HCT116 (cell line): ENCODE measurements at places on chromosomes 4 and X. TPM values are rescaled to one million over a fixed set of nuclear protein-coding genes. Genes with fewer than 3 reads are reported as not detected.
A peak's percentile ranks its signal among the peaks of the same experiment; 100 is the strongest.

FGF13 gene
- 0.02 TPM for total RNA-seq

FRG2 gene
- not detected for total RNA-seq

EDA2R gene
- total RNA-seq = not detected

SPANXC gene
- total RNA-seq = not detected

DNA sequence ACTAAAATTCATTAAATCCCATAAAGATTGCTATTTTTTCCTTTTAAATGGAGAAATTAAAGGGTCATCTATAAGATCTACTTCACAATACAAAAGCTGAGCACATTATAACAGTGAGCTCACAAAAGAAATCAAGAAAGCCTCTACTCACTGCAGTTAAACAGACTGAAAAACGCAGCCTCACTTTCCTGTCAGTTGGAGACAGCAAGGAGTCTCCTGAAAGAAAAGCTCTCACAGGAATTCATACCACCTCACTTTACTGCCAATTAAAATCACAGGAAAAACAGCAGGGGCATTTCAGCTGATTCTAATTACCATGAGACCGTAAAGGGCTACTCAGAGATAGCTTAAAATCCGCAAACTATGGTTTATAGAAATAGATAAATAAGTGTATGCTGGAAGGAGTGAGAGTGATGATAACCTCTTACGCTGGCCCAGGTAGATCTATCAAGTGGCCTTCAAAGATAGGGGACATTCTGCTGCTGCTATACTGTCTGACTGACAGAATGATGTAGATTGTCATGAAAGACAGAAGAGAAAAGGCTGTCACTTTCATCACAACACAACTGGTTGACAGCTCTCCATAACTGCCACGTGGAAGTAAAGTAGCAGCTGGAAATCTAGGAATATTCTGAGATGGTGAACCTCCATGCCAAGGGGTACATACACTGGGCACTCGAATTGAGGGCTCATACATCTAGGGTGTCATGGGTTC, 1333.7 kb upstream of the DIAPH2 start:
- DNase-seq = no peak
- H3K4me3 ChIP-seq = no peak overlapping the region
- H3K4me1 ChIP-seq = no peaks in the 10 kb centered on the region
- H3K27ac ChIP-seq = no peak overlapping the region
- H3K36me3 ChIP-seq = no peaks in the 10 kb centered on the region

GRCh38 chrX:115229337-115230003, 4.4 kb downstream of the LRCH2 start:
- DNase-seq = no peak
- no peak overlapping the region for H3K27ac ChIP-seq
- no peaks in the 10 kb centered on the region for H3K36me3 ChIP-seq
- H3K4me3 ChIP-seq = no peak overlapping the region

DNA sequence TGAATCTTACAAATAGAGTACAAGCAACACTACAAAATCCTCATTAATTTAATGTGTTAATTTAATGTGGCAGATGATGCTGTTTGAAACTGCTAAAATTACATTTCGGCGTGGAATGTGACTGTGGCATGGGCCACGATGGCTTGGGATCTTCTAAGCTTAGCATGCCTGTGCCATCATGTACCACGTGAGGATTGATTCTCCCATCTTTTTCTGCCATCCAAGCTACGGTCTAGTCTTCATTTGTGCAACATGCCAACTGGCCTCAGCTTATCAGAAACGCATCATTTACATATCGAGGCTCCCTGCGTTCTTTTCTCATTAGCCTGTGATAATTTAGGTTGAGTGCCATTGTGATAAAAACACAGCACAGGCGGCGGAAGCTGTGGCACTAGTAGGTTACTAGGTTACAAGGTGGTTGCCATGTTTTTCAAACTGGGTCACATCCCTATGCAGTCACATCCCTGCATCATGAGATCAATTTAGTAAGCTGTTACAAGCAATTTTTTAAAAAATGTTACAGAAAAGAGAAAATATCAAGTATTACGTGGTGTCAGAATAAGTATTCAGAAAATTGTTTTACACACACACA, 189.9 kb upstream of the RBPJ start:
- H3K4me1 ChIP-seq = no peaks in the 10 kb centered on the region
- no peak overlapping the region for H3K27ac ChIP-seq
- no peak overlapping the region for H3K4me3 ChIP-seq
- no peaks in the 10 kb centered on the region for H3K27me3 ChIP-seq
- H3K36me3 ChIP-seq = no peaks in the 10 kb centered on the region

DNA sequence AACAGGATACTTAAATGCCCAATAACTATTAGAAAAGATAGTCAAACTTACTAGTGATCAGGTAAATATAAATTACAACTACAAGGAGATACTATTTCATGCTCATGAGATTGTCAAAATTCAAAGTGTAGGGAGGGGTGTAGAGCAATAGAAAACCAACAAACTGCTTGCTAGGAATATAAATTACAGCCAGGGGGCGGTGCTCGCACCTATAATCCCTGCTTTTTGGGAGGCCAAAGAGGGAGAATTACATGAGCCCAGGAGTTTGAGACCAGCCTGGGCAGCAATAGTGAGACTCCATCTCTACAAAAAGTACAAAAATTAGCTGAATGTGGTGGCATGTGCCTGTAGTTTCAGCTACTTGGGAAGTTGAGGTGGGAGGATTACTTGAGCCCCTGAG, 556.5 kb upstream of the NR3C2 start:
- no peak overlapping the region for H3K27ac ChIP-seq
- no peaks in the 10 kb centered on the region for H3K4me1 ChIP-seq
- H3K36me3 ChIP-seq = no peaks in the 10 kb centered on the region
- DNase-seq = peak; percentile 24
- no peaks in the 10 kb centered on the region for H3K27me3 ChIP-seq

- no peak overlapping the region for H3K4me3 ChIP-seq
- no peaks in the 10 kb centered on the region for H3K27me3 ChIP-seq
- no peak overlapping the region for H3K27ac ChIP-seq
- H3K36me3 ChIP-seq = no peaks in the 10 kb centered on the region
- DNase-seq = no peak
These were observed 549.9 kb upstream of the AMOT start for GRCh38 chrX:113390531-113390930.

DNA sequence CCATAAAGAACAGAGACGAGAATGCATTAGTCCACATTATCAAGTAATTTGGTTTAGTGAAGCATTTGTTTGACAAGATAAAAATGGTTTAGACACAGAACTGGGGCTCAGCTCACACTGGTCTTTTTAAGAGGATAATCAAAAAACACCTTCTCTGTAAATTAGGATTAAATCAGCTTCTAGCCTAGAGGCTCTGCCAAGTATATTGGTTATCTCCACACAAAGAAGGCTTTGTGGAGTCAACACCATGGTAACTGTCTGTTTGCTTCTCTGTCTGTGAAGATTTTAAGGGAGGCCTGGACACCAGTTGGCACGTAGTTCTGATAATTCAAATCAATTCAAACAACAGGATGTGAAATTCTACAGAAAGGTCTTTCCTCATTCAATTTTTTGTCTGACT, 687.0 kb downstream of the DMD start:
- DNase-seq = no peak
- no peak overlapping the region for H3K4me3 ChIP-seq
- H3K27me3 ChIP-seq = no peaks in the 10 kb centered on the region
- no peaks in the 10 kb centered on the region for H3K36me3 ChIP-seq
- no peaks in the 10 kb centered on the region for H3K4me1 ChIP-seq

DNA sequence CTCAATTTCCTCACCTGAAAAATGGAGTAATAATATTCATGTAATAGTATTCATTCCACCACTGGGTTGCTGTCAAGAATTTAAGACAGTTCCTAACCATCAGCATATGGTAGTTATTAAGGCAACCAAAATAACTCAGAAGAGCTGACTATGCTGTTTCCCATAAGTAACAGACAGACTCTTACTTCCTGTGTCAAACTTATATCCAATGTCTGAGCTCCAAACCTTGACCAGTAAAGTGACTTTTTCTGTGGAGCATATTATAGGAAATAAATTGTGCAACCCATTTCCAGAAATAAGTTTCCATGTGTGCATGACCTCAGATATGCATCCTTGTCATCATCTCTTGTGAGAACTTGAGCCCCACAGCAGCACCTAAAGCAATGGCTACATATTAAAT, 78.8 kb downstream of the HADH start:
- no peaks in the 10 kb centered on the region for H3K36me3 ChIP-seq
- no peaks in the 10 kb centered on the region for H3K4me1 ChIP-seq
- no peak overlapping the region for H3K4me3 ChIP-seq
- peaks cover 8% of the 10 kb centered on the region; the same call in 1 of the 2 replicates for H3K27me3 ChIP-seq
- no peak overlapping the region for H3K27ac ChIP-seq

- H3K36me3 ChIP-seq = no peaks in the 10 kb centered on the region
- DNase-seq = no peak
- no peak overlapping the region for H3K4me3 ChIP-seq
- no peaks in the 10 kb centered on the region for H3K27me3 ChIP-seq
- no peaks in the 10 kb centered on the region for H3K4me1 ChIP-seq
These were observed 7.6 kb downstream of the MED14 start for GRCh38 chrX:40727581-40728252.

DNA sequence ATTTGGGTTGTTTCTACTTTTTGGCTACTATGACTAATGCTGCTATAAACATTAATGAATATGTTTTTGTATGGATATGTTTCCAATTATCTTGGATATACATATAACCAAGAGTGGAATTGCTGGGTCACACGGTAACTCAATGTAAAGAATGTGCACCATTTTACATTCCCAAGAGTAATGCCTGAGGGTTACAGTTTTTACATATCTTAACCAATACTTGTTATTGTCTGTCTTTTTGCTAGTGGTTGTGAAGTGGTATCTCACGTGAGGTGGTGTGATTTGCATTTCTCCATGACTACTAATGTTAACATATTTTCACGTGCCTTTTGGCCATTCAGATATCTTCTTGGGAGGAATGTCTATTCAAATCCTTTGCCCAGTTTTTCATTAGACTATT, 200.3 kb upstream of the MAB21L2 start:
- H3K27me3 ChIP-seq = no peaks in the 10 kb centered on the region
- H3K36me3 ChIP-seq = no peaks in the 10 kb centered on the region
- H3K4me1 ChIP-seq = no peaks in the 10 kb centered on the region
- H3K4me3 ChIP-seq = no peak overlapping the region
- DNase-seq = no peak

GRCh38 chrX:21974011-21974385, 33.5 kb downstream of the SMS start:
- no peaks in the 10 kb centered on the region for H3K4me1 ChIP-seq
- no peaks in the 10 kb centered on the region for H3K27me3 ChIP-seq
- no peak for DNase-seq
- H3K36me3 ChIP-seq = peaks cover 12% of the 10 kb centered on the region; the same call in 1 of the 2 replicates

DNA sequence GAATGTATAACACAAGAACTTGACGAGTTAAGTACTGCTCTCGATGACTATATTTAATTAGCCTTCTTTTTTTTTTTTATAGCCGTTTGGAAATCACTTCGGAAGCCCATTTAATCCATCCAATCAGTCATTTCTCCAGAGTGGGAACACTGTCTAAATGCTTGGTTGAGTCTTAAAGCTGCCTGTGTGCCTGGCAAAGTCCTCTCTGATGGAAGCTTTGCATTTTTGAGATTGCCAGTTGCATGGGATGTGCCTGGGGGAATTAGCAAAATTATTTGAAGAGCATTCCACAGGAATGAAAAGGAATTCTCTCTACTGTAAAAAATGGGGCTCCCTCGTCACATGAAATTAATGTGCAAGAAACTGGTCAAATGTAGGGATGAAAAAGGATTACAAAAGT, 398.8 kb upstream of the RPS6KA3 start:
- DNase-seq = no peak
- H3K27ac ChIP-seq = no peak overlapping the region
- H3K4me1 ChIP-seq = no peaks in the 10 kb centered on the region
- no peaks in the 10 kb centered on the region for H3K36me3 ChIP-seq

DNA sequence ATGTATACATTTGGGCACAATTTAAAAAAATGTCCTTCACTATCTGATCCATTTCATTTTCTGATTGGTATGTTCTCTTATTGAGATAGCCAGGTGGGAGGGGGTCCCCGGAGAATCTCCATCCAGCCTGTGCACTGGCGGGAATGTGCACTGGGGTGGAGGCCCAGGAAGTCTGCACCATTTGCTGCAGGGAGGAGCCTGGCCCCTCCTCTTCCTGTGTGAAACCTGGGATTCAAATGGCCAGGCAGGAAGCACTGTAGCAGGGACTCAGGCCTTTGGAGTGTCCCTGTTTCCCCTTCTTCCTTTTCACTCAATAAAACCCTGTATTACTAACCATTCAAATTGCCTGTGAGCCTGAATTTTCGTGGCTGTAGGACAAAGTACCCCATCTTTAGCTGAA, 44.3 kb downstream of the GPRIN3 start:
- H3K27ac ChIP-seq = no peak overlapping the region
- H3K4me3 ChIP-seq = no peak overlapping the region
- H3K36me3 ChIP-seq = no peaks in the 10 kb centered on the region
- no peak for DNase-seq

DNA sequence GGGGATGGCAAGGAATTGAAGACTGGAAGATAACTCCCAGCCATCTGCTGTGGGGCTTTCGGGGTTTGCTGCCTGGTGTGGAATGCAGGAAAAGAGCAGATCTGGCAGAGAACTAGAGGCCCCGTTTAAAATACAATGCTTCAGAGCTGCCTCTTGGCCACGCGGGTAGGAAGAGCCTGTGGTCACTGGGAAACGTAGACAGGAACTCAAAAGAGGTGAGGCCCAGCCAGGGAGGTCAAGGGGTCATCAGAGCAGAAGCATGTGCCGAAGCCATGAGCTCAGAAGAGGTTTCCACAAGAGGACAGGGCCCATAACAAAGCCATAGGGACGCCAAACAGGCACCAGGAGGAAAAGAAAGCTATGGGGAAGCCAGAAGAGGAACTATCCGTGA, 14.5 kb upstream of the STS start:
- H3K4me3 ChIP-seq = no peak overlapping the region
- H3K27me3 ChIP-seq = no peaks in the 10 kb centered on the region
- DNase-seq = no peak
- H3K27ac ChIP-seq = peak overlapping the region; percentile 68

DNA sequence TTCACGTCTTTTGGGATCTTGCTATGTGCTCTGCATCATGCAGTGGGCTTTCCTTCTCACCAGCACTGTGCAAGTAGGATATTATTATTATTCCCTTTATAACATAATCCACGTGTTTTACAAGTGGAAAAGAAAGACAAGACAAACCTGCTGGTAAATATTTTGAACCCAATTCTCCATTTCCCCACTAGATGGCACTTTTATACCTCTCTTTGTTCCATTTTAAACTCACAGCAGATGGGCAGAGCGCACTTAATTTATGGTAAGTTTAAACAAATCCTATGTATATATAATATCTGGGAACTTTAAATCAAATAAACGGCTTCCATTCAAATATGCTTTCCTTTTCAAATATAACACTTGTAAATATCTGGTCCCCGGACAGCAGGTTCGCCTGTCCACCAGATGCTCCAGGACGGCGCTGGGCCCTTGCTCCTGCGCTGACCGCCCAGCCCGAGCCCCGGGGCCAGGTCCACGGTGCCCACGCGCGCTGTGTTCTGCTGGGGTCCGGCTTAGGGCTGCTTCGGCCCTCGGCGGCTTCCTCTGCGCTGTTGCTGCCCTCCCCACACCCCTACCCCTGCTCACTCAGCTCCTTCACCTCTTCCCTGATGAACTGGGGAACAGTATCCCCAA, 31.1 kb downstream of the F11 start:
- H3K27ac ChIP-seq = no peak overlapping the region
- no peak overlapping the region for H3K4me3 ChIP-seq
- no peaks in the 10 kb centered on the region for H3K36me3 ChIP-seq
- no peaks in the 10 kb centered on the region for H3K4me1 ChIP-seq
- DNase-seq = peak; percentile 56

- H3K27ac ChIP-seq = no peak overlapping the region
- DNase-seq = peak; percentile 19
- H3K27me3 ChIP-seq = no peaks in the 10 kb centered on the region
- no peak overlapping the region for H3K4me3 ChIP-seq
These were observed 26.5 kb upstream of the MANBA start for GRCh38 chr4:102787096-102787881.

GRCh38 chr4:111788099-111788498, 357.2 kb upstream of the FAM241A start:
- no peak overlapping the region for H3K27ac ChIP-seq
- DNase-seq = no peak
- no peaks in the 10 kb centered on the region for H3K36me3 ChIP-seq
- H3K27me3 ChIP-seq = no peaks in the 10 kb centered on the region
- H3K4me3 ChIP-seq = no peak overlapping the region
